Dermis lymphatic vessel endothelial cell (primary cell): ENCODE measurements at places on chromosomes 5 and 9. TPM values are rescaled to one million over a fixed set of nuclear protein-coding genes. Genes with fewer than 3 reads are reported as not detected.

SLC36A2 gene
- not detected in 2 replicates for total RNA-seq

ANKRD33B gene
- 1.9 and 2.0 TPM in 2 replicates for total RNA-seq

CLIC3 gene
- not detected in 2 replicates for total RNA-seq

SV2C gene
- total RNA-seq = under 0.01 TPM in 2 replicates

ADGRD2 gene
- not detected in 2 replicates for total RNA-seq
